ENCODE measurements at places on chromosomes 11 and 22.

GRCh38 chr11:77672264-77672663 lies 34.7 kb upstream of the CLNS1A start:
- no peak for DNase-seq

DNA sequence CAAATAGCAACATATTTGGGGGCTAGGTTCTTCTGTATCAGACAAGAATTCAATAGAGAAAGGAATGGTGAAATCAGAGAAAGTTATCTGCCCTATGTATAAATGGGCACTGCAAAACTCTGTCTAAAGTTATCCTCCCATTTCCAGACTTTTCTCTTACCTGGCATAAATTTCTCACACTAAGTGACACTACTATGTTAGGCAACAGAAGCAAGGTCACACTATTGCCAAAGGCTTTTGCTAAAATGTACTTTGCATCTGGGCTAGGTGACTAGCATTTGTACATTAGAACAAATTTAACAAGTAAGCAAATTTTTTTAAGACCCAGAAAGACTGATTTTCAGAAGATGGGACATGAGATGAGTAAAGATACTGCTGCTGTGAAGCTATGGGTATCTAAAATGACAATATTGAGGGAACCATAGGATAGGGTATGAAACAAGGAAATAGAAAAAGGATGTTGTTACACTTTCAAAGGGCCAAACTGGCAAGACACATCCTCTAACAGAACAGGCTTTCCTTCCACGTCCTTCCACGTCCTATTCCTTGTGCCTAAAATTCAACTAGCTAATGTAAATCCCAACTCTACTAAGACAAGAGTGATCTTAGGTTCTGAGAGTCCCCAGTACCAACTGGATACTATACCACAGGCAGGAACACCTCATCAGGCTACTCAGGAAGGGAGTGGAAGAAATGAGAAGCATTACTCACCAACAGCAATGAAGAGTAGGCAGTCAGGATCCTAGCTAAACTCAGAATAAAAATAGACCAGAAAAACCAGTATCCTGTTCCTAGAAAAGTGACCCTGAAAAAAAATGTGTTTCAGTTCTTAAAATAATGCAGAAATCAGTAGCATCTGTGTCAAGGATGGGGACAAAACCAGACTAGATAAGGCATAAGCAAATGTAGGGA lies 22.6 kb downstream of the GDPD4 start:
- no peak for DNase-seq

DNA sequence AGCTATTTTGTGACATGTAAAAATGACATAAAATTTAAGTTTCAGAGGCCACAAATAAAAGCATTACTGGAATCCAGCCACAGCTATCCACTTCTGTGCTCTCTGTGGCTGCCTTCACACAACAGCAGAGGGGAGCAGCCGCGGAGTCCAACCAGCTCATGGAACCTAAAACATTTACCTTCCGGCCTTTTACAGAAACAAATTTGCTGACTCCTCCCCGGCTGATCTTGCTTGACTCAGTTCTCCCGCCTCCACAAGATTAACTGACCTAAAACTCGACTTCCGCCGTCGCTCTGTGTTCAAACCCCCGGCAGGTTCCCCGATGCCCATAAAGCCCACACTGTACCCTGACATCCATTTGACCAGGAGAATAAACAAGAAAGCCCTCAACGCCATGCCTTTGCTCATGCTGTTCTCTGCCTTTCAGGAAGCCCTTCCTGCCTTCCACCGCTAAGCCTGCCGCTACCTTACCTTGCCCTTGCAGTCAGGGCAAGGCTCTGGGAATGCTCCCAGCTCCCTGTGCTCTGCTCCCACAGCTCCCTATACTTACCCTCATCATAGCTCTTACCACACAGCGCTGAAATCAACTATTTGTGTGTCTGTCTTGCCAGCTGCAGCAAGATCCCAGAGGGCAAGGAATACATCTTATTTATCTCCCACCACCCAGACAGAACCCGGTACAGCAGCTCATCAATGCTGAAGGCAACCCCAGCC lies 35.4 kb downstream of the MICAL3 start:
- no peak for DNase-seq

DNA sequence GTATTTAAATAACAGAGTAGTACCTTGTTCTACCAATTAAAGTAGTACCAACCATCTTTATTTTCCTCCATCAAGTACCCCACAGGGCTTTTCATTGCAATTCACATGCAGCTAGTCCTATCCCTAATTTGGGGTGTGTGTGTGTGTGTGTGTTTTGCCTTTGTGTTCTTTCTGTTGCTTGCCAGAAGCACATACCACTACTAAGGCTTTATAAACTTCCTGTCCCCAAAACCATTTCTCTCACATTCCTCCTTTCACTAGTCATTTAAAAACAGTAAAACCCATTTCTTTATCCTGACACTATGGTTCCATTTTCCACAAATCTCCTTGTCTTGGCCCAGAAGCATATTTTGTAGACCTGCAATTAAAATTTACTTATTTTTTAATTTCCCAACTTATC lies 54.6 kb downstream of the SLC36A4 start:
- DNase-seq, result no peak
